ENCODE measurements at places on chromosomes 12 and 14. TPM values are rescaled to one million over a fixed set of nuclear protein-coding genes. Genes with fewer than 3 reads are reported as not detected.

Gene CARMIL3
- 13.0 TPM for total RNA-seq

Gene ZBTB42
- 5.4 TPM for total RNA-seq

GRCh38 chr12:8852119-8852518, 29.7 kb downstream of the A2ML1 start:
- no peak for DNase-seq

DNA sequence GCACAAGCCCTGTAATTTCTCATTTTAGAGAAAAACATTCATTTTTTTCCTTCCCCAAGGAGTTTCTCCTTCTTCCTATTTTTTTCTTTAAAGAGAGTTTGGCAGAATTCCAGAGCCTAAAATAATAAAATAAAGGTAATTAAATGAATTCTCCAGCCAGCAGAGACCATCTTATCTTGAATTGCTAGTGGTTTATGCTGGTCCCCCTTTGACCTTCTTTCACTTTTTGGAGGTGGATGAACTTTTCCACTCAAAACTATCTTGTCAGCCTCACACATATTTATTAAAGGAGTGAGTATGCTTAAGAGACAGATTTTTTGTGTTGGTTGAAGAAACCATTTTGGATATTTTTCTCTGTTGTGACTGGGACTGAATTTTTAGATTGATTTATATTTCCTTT, 47.6 kb downstream of the ADIPOR2 start:
- DNase-seq = no peak

DNA sequence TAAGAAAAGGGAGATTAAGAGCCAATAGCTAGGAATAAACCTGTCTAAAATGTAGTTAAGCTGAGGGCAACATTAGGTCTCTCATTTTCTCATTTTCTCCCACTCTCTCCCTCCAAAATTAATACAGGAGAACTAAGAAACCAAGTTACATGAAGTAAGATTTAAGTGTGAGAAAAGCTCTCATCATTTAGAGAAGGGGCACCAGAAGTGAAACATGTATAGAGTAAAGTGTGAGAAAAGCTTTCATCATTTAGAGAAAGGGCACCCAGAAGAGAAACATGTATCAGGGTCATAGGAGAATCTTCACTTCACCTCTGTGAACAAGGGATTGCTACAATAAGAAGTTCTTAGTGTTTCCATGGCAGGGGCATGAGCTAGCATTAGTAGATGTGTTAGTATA, 132.4 kb upstream of the CNTN1 start:
- no peak for DNase-seq

- DNase-seq = no peak
These were observed 10.5 kb upstream of the ZDHHC22 start for GRCh38 chr14:77151918-77152588.

DNA sequence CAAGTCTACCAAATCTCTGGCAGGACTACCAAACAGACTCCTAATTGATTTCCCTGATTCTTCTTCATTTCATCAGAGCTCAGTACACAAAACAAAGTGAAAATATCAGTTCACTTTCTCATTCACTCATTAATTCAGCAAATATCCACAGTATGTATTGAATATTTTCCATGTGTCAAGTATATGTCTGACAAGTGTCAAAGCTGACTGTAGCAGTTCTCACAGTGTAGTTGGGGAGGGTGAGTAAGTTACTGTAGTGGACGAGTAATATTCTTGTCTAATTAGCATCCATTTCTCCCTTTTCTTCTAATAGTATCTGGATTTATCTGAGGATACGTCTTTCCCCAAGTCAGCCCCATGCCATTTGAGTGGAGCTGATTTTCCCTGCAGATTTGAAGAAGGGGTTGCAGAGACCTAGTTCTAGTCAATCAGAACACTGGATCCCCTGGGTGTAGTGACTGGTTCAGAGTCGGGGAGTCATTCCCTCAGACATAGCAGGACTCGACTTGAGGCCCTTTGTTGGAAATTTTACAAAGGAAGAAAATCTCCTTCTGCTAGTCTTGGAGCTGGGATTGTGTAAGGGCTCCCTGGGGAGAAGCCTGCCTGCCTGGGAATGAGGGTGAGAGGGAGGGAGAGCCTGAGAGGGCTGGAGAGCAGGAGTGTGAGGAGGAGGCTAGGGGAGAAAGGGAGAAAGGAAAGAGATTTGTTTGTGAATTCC, 51.4 kb downstream of the GRIP1 start:
- DNase-seq = peak; percentile 22

DNA sequence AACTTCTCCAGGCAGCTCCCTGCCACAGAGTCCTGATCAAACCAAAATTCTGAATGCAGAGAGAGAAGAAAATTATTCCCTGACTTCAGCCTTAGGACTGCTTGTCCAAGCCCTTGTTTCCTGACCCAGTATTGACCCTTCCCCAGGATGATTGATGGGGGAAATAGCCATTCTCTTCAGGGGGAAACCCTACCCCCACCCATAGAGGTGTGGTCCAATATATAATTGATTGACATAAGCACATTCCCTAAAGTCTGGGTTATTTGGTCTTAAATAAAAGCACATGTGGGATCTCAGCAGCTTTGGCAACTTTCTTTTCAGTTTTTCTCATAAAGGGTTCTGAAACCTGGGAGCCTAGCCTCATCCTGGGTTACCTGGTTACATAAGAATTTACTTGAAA, 201.2 kb upstream of the DDHD1 start:
- no peak for DNase-seq
